Femur (tissue), 1 donor: ENCODE measurements at places on chromosomes 12 and 14.

DNA sequence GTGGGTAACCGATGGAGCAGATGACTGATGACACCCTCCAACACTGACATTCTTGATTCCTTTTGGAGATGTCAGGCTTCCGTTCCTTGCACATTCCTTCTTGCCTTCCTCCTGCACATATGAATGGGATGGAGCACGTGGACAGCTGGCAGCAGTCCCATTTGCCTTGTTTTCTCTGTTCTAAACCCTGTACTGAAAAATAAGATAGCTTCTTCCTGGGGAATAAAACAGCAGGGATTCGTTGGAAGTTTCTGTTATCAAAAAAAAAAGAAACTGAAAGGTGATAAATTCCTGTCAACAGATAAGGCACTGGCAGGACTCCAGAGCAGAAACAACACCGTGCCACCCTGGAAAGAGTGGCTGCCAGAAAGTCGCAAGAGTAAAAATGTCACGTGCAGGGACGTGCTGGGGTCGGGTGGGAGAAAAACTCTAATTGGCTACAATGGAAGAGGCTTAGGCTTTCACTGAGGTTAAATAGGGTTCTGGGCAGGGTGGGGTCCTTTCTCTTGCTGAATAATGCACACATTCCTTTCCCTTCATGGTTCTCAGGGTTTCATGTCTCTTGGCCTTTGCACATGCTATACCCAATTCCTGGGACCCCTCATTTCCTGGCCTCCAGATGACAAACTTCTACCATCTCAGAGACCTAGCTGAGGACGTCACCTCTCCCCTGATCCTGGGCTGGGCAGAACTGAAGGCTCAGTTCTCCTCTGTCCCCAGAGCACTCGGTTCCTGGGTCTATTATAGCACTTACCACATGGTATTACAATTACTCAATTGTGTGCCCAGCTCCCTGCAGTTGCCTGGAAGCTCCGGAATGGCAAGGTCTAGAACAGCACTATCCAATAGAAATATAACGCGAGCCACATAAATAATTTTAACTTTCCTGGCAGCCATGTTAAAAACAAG lies 7.0 kb upstream of the NUAK1 start:
- no peak for DNase-seq

DNA sequence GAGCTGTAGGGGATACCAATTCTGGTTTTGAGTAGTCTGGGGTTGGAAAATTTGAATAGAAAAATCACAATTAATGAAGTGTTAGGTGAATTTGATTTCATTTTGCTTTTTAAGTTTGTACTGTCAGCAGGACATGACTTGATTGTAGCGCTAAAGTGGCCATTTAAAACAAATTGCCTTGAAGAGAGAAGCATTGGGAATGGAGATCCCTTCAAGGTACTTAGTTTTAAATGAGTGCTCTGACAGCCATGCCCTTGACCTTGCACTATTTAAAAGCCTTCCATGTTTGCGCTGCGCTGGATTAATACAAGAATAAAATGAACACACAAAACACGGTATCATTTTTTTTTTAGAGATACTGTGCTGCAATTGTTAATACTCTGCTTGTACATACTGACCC lies 345.9 kb downstream of the NAV3 start:
- DNase-seq, result no peak

DNA sequence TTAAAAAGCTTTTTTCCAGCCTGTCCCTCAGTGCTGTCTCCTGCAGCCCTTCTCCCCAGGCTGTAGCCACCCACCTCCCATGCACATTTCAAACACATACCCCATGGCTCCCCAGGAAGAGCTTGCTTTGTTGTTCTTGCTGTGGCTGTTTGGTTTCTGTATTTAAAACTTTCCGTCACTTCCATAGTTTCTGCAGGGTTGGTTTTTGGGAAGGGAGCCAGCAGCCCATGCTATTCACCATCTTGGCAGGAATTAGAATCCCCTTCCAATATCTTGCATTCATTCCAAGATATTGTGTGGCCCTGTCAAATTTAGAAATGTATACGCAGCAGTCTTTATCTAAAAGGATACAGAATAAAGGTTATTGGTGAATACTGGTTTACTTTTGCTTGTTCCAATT lies 29.6 kb downstream of the CFAP251 start:
- no peak for DNase-seq

DNA sequence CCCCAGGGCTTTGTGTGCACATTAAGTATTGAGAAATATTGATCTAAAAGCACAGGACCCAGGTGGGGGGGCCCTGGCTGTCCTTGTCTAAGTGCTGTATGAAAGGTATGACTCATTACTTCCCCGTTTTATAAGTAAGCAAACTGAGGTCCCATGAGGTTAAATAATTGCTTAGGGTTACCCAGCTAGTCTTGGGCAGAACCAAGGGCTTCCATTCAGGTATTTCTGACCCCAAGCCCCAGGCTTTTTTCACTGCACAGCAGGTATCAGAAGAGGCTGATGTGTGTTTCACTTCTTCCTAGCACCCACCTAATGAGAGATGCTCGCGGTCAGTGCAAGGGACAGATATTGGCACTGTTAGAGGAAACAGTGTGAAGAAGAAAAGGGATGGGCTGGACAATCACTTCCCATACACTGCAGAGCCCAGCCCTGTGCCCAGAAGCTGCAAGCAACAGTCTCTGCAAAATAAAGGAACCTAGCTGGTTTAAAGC lies 4.7 kb upstream of the TC2N start:
- DNase-seq, result no peak

DNA sequence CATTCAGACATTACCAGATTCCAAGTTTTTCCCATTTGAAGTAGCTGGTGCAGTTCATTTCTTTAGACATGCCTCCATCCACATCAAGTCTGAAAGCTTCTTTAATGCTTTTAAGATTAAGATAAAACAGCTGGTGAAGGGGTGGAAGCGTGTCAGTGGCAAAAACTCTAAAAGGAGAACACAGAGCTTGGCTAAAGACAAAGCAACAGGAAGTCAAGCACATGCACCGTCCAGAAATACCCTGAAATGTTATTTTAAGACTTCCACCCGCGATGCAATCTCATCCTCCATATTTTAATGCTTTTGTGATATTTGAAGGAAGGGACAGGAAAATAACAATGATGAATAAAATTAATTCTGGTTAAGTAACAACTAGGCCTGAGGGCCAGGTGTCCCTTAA lies 31.8 kb downstream of the PPM1H start:
- DNase-seq, result no peak
